ENCODE measurements at places on chromosomes 1 and 21.

DNA sequence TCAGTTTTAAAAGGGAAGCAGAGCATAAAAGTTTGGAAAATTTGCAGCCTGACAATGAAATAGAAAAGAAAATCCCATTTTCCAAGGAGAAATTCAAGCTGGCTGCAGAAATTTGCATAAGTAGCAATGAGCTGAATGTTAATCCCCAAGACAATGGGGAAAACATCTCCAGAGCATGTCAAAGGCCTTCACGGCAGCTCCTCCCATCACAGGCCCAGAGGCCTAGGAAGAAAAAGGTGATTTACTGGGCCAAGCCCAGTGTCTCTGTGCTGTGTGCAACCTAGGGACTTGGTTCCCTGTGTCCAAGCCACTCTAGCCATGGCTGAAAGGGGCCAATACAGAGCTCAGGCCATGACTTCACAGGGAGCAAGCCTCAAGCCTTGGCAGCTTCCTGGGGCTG lies 26.1 kb downstream of the KRTAP20-3 start:
- no peak for DNase-seq

GRCh38 chr1:41341772-41342562 lies 19.3 kb upstream of the FOXO6 start:
- DNase-seq = no peak

- DNase-seq = no peak
Measured at GRCh38 chr1:204456826-204457442, 37.7 kb downstream of the PIK3C2B start.

DNA sequence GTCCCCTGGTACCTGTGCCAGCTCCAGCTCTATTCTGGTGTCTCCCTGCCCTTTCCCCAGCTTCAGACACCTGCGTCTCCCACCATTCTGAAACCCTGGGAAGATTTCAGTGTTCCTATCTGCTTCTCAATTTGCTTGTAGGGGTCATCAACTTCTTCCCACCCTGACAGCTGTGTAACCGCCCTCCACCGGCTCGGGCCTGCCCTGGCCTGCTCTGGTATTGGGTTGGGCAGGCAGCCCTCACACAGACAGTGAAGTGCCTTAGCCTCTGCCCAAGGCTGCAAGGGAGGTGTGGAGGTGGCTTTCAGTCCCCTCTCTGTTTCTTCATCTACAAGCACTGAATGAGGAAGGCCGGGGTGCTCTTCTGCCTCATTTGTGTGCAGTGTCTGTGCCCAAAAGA lies 97.2 kb downstream of the LAMC2 start:
- no peak for DNase-seq

DNA sequence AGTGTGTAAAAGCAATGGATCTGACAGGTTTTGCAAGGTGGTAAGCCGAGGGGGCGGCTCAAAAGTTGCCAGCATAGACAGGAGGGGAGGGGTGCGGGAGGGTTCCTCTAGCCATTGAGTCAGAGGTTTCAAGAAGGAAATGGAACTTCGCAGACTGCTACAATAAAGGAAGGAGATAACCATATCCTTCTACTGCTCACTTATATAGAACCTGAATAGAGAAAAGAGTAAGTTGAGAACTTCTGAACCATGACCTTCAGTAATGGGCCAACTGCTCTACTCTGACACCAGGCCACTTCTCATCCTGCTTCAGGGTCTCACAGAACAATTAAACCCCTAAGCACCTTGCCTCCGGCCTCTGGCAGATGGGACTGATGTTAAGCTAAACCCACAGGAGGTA lies 26.3 kb upstream of the BCAR3 start:
- no peak for DNase-seq

DNA sequence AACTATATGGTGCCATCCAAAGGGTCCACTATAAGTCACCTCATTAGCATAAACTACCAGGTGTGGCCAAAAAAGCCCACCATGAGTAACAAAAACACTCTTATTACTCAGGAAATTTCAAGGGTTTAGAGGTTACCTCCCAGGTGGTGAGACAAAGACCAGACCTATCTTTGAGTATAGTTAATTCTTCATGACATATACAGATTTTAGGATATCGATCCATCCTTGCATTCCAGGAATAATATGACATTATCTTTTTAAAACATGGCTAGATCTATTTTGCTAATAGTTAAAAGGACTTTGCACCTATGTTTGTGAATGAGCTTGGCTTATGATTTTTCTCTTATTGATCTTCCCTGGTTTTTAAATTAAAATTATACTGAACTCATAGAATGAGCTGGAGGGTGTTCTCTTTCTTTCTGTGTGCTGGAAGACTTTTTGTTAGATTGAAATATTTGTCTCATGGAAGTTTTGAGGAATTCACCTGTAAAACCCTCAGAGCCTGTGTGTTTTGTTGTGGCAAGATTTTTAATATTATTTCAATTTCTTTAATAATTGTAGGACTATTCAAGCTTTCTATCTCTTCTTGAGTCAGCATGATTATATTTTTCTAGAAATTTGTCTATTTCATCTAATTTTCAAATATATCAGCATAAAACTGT lies 138.7 kb upstream of the SLC45A1 start:
- no peak for DNase-seq

DNA sequence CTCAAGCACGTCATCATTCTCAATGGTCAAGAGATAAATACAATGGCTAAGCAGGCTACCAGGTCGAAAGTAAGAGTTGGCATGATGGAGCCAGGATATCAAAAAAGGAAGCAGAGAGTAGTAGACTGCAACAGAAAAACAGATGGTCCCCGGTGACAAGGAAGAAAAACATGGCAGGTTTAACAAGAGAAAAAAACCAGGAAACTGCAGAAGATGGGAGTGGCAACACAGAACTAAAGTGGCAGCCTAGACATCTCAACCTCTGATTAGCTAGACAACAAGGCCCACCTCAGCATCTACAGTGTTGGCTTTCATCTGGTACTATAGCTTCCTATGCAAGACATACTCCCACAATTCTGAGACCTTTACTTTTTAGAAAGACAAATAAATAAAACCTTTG lies 3.1 kb downstream of the UBR4 start:
- DNase-seq = no peak

- no peak for DNase-seq
Measured at GRCh38 chr1:96698342-96698983, 23.1 kb upstream of the PTBP2 start.

- DNase-seq = peak; percentile 33
Measured at GRCh38 chr1:108502138-108502537, 52.0 kb downstream of the NBPF6 start.

- DNase-seq = peak; percentile 83
Measured at GRCh38 chr1:63557365-63557987, 34.2 kb downstream of the EFCAB7 start.

GRCh38 chr1:186745531-186746146 lies 65.4 kb upstream of the PTGS2 start:
- DNase-seq = no peak

DNA sequence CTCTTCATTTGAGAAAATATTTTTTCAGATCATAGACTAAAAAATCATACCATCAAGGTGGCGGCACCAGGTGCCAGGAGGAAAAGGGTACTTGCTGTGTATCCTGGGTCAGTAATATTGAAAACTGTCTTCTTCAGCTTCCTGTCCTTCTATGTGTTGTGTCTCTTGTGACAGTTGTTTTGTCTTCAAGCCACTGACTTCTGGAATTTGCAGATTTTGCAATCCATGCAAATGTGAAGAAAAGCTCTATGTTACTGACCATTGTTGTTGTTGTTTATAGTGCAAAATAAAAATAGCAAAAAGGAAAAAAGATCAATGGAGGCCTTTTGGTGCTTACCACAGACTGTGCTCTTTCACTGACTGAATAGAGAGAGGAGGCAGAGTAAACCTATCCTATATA lies 83.2 kb upstream of the RHOU start:
- DNase-seq = no peak

DNA sequence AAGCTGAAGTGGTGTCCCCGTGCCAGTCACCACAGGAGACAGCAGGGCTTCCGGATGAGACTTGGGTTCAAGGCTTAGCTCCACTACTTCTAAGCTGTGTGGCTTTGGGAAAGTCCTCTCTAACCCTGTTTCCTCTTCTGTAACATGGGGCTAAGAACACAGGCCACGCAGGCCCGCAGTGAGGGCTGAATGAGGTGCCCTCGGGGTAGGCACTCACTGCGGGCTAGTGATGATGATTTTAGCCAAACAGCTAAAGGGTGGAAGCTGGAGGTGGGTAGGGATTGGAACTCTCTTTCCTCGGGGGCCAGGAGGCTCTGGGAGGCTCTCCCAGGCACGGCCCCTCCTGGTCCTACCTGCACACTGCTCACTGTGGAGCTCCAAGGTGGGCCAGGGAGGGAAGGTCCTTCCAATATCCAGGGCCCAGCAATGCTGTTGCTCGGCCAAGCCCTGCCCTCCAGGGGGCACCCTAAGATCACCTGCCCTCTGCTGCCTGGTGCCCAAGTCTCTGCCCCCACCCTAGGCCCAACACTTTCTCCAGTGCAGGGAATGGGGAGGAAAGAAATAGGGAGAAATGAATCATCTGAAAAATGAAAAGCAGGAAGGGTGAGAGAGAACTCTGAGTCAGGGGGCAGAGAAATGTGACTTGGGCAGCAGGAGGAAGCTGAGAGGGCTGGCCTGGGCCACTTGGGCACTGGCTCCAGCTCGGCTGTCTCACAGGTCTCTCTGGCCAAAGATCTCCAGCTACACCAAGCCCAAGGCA lies 19.2 kb upstream of the EVA1B start:
- peak; percentile 79 for DNase-seq

DNA sequence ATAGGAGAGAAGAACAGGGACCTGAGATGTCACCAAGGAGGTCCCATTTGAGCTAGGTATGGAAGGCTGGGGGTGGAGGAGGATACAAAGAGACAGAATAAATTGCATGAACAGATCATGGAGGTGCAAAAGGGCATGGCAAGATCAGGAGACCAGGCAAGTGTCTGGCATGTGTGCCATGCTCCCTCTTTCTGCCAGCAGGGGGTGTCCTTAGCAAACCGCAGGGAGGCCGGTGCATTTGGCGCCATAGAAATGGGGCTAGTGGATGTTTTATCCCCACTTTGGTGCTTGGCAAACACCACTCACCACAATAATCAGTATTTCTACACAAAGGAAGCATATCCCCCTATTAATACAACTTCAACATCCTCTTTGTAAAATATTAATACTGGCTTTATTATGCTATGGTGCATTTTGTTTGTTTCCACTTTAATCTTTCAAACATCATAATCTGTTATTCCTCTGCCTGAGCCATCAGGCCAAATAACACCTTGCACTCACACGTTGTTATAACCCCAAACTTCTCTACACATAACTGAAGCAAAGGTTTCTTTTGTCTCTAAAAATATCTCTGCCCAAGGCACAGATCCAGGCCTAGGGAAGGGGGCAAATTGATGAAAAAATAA lies 25.9 kb downstream of the S100A6 start:
- peak; percentile 74 for DNase-seq

GRCh38 chr1:110336300-110337039 lies 2.7 kb upstream of the RBM15 start:
- no peak for DNase-seq

- no peak for DNase-seq
Measured at GRCh38 chr1:197944485-197944884, 27.3 kb downstream of the LHX9 start.

GRCh38 chr1:198830412-198830811 lies 191.6 kb downstream of the PTPRC start:
- DNase-seq = no peak

- peak; percentile 6 for DNase-seq
Measured at GRCh38 chr1:158274797-158275196, 14.9 kb upstream of the CD1C start.

- no peak for DNase-seq
Measured at GRCh38 chr1:226814751-226815537, 55.5 kb upstream of the PSEN2 start.

DNA sequence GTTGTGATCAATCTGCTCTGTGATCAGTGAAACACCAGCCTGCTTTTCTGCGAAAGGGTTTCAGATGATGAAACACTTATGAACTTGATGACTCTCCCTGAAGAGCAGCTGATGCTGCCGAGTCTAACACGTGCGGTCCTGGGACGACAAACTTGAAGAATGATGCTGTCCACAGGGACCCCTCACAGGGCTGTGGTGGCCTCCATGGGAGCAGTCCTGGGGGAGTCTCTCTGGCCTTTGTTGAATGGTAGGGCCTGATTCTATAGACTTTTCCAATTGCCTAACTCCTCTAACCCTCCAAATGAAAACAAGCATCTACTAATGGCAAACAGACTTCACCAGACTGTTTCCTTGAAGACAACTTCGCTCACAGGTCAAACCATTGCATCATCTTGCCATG lies at the start of gene OR2T10:
OR2T10 (minus strand) TSS at position 112 of the 400 bp plus-strand sequence. CDS start 3,932 bp downstream, outside the sequence.
- DNase-seq = no peak

All from GM23338 (cell line).